Mammary epithelial cell (primary cell): ENCODE measurements at places on chromosomes 13 and 19.

DNA sequence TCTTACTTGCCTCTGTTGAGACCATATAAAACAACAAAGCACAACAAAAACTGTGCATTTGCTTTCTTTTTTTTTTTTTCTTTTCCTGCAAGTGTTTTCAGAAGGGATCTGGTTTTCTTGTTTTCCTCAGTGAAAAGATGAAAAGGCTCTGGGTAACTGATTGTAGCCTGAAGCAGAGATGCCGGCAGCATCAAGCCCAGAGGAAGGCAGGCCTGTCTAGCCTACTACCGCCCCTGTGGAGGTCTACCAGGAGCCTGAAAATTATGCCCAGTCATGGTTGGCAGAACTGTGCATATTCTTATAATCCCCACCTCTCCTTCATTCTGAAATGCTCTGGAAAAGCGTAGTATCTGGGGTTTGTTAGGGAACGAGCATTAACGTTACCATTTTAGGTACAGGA is 32.6 kb upstream of the MEDAG start:
- no peak for DNase-seq

DNA sequence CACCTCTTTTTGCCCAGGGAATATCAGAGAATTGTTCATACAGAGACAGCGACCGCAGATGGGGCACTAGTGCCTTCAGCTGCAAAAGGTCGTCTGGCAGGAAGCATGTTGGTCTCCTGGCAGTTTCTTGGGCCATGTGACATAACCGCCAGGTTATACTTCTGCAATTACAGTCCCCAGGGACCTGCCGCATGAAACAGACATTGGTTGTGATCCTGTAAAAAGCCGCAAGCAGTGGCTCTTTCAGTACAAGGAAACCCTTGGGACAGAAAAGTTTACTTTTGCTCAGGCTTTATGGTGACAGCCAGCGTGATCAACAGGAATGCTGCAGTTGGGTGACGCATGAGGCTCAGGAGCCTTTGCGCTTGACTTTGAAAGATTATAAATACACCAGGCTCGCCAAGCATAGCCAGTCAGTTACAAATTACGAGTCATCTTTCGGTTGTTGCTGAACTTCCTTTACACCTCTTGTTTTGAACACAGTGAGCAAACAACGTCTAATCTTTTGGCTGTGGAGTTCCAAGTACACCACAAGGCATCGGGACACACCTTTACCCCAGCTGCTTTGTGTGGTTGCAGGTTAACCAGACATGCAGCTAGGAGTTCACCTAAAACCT is 50.5 kb upstream of the UBE2L5 start:
- peak; percentile 88 for DNase-seq

DNA sequence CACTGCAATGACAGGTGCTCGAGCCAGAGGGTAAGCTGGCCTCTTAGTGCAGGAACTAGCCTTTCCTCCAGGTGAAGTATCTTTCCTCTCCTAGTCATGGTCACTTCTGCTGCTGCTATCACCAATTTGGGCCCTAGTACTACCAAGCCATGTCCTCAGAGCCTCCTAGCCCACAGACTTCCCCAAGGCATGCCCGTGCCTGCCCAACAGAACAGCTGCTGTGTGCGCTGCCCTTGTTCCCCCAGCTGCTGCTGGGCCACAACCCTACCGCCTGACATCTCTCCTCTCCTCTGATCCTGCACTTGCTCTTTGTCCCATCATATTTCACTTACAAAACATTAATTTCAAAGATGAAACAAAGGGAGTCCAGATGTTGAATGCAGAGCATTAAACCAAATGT is 168.5 kb upstream of the FREM2 start:
- DNase-seq: peak; percentile 26

GRCh38 chr19:1624458-1624857 is 19.2 kb upstream of the UQCR11 start:
- DNase-seq: no peak

- no peak for DNase-seq
Measured at GRCh38 chr19:519449-519865, 12.1 kb upstream of the CDC34 start.

- DNase-seq: no peak
Measured at GRCh38 chr13:88097541-88097940, 426.4 kb downstream of the SLITRK5 start.

GRCh38 chr19:45887200-45887710 is 1.3 kb upstream of the IRF2BP1 start:
- no peak for DNase-seq

DNA sequence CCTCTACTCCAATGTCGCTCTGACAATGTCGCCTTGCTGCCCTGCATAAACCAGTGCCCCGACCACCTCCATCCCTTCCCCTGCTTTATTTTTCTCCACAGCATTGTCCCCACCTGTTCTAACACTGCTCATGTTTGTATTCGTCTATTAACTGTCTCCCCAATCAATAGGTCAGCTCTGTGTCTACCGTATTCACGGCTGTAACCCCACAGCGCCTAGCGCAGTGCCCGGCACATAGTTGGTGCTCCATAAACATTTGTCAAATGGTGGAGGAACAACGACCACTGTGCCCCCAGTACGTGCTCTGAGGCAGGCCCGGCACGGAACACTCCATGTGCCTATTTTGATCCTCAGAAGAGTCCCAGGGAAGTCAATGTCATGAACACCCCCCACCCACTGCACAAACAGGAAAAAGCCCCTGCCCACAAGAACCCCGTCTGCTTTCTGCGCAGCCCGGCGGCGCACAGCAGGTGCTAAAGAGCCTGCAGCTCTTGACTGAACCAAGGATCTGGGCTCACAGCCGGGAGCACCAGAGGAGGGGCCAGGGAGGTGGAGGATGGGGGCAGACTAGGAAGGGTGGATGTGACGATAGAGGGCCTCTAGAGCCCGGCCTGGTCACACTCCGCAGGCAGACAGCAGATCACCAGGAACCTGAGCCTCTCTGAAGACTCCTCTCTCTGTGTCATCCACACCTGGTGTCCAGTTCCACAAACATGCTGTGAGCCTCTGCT is 1.8 kb upstream of the CEACAM16 start:
- no peak for DNase-seq

GRCh38 chr13:91406619-91407018 is 8.2 kb downstream of the GPC5 start:
- peak; percentile 21 for DNase-seq

DNA sequence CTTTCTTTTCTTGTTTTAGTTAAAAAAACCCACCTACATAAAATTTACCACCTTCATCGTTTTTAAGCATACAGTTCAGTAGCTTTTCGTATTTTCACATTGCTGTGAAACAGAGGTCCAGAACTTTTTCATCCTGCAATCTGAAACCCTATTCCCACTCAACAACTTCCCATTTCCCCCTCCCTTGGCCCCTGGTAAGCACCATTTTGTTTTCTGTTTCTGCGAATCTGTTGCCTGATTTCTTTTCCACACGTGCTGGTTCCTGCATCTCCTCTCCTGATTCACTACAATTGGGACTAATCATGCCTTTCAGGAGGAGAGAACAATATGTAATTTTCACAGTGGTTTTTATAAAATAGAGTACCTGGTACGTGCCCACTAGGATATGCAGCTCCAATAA is 149.2 kb upstream of the RNF113B start:
- DNase-seq: no peak

DNA sequence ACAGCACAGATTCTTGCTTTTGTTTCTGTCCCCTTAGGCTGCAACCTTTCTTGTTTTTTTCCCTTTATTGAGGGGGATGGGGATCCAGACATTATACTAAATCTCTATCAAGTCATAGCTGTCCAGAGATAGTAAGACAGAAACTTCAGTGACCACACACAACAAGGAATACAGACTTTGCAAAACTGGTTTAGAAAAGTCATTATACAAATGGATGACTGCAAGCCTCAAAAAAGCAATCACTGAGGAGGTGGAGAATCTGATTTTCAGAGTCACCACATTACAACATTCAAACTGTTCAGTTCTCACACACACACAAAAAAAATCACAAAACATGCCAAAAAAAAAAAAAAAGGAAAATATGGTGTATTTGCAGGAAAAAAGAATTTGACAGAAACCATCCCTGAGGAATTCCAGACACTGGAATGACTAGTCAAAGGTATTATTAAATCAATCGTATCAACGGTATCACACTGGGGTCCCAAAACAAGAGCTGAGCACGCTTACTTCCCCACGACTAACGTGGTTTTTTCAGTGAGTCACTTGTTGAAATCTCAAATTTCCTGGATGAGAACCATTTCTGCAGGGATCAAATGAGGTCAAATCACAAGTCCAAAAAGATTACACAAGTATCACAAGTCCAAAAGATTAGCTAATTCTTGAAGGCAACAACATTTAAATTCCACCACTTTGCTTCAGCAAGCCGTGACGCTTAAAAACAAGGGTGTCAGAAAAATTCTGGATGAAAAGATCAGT is 41.2 kb downstream of the USP12 start:
- peak; percentile 44 for DNase-seq

- DNase-seq: no peak
Measured at GRCh38 chr19:11420429-11421370, 1.6 kb upstream of the RGL3 start.

- no peak for DNase-seq
Measured at GRCh38 chr13:113764793-113765563, 6.0 kb downstream of the TMEM255B start.

DNA sequence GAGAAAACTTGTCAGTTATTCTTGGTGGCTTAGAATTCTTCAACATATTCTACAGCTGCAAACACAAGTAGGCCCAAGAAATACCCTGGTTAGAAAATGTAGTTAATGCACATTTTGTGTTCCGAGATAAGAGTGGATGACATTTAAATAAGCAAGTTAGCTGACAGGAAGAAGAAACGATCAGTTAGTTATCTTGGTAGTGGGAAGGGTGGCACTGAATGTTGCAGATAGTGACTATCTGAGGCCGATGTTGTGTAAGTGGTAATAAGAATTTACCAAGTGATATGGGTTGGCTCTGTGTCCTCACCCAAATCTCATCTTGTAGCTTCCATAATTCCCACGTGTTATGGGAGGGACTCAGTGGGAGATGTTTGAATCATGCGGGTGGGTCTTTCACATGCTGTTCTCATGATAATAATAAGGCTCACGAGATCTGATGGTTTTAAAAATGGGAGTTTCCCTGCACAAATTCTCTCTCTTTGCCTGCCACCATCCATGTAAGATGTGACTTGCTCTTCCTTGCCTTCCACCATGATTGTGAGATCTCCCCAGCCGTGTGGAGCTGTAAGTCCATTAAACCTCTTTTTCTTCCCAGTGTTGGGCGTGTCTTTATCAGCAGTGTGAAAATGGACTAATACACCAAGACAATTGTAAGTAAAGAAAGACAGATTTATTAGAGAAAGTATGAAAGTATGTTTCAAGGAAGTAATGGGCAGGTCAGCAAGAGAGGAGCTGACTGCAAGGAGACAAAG is 10.9 kb upstream of the AKAP11 start:
- no peak for DNase-seq

DNA sequence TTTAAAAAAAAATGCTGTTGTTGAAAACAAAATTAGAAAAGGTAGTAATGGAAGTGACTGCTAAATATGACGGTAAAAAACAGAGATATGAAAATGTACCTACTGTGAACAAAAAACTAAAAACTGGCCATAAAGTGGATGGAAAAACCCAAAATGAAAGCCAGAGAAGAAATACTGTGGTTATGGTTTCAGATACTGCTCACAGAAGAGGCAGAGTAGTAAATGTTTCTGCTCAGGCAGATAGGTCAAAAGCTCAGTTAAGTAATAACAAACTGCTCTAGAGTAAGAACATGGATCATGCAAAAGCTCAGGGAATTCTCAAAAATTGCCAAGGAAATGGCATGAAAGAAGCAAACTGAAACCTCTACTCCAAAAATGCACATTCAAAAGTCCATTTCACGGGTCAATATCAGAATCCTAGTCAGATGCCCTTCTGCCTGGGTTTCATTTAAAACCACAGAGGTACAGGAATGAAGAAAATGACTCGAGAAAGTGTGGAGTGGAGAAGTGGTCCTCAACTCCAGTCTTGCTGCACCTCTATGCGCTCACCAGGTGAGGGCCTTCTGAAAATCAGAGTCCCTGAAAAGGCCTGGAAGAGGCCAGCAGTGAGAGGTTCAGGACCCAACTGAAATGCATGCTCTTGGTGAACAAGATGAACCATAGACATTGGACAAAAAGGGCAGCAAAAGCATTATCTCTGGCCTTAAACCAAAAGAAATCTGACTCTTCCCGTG is 315.0 kb upstream of the SPRY2 start:
- DNase-seq: no peak

DNA sequence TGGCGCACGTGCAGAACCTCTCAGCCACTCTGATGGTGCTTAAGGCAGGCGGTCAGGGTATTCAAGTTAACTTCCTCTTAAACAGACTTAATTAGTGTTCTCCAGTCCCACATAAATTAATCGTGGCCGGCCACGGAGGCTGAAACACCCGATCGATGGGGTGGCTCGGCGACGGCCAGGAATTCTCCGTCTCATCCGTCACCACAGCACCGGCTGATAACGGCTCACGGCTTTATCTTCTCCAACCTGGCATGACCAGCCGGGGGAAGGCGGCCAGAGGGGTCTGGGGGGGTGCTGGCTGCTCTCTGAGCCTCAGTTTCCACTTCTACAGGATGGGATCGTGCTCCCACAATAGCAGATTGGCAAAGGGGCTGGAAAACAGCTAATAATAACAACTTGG is 32.6 kb upstream of the TCF3 start:
- no peak for DNase-seq

- DNase-seq: no peak
Measured at GRCh38 chr13:111975539-111976473, 91.1 kb upstream of the SOX1 start.

DNA sequence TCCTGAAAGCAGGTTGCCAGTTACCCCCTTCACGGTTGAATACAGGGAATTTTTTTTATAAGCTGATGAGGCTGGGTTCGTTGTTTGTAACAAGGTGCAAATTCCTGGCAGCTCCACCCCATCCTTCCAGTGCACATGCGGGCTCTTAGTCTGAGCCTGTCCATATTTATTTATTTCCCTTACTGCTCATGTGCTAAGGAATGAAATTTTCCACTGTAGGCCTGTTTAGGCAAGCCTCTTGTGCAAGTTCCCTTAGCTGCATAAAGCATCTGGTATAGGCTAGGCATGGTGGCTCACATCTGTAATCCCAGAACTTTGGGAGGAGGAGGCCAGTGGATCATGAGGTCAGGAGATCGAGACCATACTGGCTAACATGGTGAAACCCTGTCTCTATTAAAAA is 560.9 kb upstream of the PCDH9 start:
- DNase-seq: peak; percentile 21

GRCh38 chr19:13906521-13906904 is 512 bp downstream of the CC2D1A start:
- peak; percentile 35 for DNase-seq

GRCh38 chr13:65188721-65189120 is 2041.4 kb downstream of the PCDH9 start:
- no peak for DNase-seq

DNA sequence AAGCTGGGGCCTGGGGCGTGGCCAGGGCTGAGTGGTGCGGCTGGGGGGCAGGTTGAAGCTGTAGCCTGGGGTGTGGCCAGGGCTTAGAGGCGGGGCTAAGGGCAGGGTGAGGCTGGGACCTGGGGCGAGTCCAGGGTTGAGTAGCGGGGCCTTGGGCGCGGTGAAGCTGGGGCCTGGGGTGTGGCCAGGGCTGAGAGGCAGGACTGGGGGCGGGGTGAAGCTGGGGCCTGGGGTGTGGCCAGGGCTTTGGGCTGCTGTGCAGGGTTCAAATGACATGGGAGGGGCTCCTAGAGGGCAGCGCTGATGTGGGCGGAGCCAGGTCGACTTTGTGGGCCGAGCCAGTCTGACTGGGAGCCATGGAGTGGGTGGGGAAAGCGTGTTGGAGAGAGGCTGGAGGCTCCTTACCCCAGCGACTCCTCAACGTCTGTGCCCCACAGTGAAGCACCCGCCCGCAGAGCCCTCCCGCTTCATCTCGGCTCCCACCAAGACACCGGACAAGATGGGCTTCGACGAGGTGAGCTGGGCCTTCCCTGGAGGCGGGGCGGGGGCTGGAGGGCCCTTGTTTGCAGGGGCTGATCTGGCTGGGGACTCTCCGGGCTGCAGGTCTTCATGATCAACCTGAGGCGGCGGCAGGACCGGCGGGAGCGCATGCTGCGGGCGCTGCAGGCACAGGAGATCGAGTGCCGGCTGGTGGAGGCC is 21.5 kb downstream of the COLGALT1 start:
- DNase-seq: peak; percentile 5
